ENCODE measurements at places on chromosomes 1 and 21.

DNA sequence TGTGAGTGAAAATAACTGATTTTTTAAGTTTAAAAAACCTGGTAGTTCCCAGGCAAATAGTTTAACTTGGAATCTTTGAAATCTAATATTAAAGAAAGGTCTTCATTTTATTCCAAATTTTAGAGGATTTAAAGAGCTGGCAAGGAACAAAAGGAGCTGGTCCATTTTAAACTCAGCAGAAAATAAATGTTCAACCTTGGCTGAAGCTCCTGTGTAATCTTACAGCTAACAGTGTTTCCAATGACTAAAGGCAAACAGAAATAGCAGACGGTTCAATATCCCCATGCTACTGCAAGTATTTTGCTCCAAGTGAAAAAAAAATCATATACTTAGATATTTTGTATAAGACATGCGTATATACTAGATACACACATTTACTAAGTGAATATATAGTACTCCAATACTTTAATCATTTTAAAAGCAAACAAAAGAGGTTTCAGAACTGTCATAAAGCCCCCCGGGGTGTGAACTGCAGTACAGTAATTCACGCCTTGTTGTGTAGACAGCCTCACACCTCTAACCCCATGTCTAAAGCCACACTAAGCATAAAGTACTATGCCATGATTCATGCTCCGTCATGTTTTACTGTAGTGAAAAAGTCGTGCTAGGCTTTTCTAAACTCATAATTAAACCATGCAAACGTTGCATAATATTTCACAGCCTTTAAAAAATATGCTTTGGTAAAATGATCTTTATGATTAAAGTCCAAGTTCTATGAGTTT lies 132.2 kb downstream of the CLIC6 start:
- no peak for DNase-seq

- no peak for DNase-seq
Measured at GRCh38 chr21:45156459-45156858, 82.1 kb downstream of the ADARB1 start.

DNA sequence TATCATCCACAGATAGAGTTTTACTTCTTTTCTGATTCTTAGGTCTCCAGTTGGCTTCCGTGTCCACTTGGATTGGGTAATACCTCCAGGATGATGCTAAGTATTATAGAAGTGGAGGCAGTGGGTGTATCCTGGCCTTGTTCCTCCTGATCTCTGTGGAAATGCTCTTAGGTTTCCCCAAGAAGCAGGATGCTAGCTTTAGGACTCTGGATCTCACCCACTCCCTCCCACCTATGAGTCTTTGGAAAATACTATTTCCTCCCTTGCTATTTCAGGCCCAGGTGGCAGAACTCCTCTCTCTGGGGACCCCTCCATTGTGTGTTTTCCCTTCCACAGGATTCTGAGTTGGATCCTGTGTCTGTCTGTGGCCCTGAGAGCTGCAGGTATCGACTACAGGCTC lies 86.7 kb downstream of the SIM2 start:
- no peak for DNase-seq

- no peak for DNase-seq
Measured at GRCh38 chr1:21436488-21437340, 3.2 kb upstream of the NBPF3 start.

DNA sequence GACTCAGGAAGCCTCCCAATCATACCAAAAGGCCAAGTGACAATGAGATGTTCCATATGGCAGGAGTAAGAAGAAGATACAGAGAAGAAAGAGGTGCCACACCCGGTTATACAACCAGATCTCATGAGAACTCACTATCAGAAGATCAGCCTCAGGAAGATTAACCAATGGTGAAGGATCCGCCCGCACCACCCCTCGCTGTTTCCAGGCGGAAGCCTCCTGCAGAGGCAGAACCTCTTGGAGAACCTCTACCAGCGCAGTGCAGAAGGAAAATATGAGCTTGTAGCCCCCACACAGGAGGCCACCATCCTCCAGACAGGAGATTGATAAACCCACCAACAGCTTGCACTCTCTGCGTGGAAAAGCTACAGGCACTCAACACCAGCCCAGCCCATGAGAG lies 245.1 kb downstream of the POTED start:
- no peak for DNase-seq

DNA sequence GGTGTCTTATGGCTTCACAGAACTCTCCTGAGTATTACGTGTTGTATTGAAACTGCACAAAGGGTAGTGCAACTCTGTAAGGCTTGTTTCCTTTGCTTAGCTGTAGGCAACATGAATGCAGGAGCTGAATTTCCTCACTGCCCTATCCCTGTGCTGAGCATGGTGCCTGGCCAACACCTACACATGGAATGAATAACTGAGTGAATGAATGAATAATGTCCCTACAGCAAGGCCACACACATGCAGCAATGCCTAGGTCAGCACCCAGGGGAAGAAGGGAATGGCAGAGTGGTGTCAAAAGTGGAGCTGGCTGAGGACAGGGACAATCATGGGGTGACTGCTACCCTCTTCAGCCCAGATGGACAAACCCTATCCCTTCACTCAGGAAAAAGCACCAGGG lies 655.9 kb downstream of the PTPRU start:
- DNase-seq, result no peak

GRCh38 chr1:156458181-156458503 lies 42.4 kb downstream of the MEF2D start:
- DNase-seq, result no peak

DNA sequence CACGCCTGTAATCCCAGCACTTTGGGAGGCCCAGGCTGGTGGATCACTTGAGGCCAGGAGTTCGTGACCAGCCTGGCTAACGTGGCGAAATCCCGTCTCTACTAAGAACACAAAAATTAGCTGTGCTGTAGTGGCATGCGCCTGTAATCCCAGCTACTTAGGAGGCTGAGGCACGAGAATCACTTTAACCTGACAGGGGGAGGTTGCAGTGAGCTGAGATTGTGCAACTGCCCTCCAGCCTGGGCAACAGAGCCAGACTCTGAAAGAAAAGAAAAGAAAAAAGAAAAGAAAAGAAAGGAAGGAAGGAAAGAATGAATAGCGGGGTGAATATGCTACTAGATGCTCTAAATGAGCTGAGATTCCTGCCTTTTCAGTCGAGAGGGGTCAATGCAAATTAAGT lies 7.1 kb downstream of the GFI1 start:
- DNase-seq, result no peak

GRCh38 chr1:15094719-15095495 lies 58.6 kb upstream of the TMEM51 start:
- no peak for DNase-seq

All from activated CD4-positive, CD25-positive, alpha-beta regulatory T cell treated with anti-CD3 and anti-CD28 coated beads, Interleukin-2, amount 50 U/mL, for 72 hours (primary cell).